NT2/D1 (cell line): ENCODE measurements at places on chromosomes 16 and 17.

- peak; percentile 33 for DNase-seq
Observed at GRCh38 chr17:40190197-40191021, 13.1 kb downstream of the RAPGEFL1 start.

DNA sequence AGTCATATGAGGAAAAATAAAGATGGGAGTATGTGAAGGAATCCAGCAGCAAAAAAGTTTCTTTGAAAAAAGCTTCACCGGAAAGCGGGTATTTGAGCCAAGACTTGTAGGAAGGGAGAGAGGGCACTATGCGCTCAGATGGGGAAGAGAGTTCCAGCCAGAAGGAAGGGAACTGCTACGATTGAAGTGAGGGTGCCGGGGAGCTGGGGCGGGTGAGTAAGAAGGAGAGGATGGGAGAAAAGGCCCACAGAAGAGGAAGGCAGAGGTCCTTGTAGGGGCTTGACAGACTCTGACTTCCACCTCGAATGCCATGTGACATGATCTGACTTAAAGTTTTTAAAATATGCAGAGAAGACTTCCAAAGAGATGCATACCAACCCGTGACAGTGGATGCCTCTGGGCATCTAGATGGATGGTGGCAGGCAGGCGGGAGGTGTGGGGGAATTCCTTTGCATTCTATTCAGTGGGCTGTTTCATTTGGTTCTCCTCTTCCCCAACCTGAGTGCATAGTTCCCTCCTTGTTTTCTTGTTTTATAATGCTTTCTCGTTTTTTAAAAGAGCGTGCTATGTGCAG lies 44.9 kb downstream of the CDRT4 start:
- DNase-seq = no peak

DNA sequence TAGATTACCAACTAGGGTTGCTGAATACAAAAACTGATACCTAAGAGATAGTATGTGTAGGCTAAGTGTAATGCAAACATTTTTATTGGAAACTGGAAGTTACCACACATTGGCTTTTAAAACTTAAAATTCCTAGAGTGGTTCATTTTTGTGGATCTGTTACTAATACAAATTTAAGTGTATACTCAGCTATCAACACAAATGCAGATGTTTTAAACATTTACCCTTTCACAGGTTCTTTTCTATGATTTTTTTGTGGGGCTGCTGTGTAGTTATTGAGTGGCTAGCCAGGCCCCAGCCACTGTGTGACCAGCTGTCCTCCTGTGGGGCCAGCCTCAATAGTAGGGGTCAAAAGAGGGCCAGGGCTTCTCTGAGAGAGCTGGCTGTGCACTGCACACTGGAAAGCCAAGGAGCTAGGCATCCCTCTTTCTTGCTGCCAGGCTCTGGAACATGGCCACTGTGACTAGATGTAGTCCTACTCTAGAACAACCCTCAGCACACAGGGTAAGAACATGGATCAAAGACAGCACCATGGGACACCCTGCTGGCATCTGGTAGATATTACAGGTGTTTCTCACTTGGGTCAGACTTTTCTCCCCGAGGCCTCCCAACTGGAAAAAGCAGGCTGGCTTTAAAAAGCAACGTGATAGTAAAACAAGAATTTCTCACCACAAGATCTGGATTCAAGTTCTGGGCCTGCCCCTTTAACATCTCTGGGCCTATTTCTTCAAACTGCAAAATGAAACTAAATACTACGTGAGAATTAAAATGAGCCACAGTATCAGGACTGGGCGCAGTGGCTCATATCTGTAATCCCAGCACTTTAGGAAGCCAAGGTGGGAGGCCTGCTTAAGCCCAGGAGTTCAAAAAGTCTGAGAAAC lies 7.3 kb upstream of the VEZF1 start:
- DNase-seq = no peak

DNA sequence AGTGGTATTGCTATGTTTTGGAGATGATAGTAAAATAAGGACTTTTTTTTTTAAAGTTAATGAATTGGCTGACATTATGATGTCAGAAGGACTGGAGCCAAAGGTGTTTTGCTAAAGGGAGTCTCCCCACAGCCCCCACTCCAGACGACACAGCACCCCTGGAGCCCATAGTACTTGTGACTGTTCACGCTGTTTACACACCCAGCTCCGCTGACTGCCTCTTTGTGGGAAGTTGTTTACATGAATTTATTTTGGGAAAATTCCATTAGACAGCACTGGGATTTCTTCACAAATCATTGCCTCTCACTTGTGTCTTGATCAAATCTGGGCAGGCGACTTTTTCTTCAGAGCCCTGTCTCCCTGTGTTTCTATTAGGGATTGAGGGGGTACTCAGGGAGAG lies 108.6 kb downstream of the C17orf67 start:
- DNase-seq = no peak

DNA sequence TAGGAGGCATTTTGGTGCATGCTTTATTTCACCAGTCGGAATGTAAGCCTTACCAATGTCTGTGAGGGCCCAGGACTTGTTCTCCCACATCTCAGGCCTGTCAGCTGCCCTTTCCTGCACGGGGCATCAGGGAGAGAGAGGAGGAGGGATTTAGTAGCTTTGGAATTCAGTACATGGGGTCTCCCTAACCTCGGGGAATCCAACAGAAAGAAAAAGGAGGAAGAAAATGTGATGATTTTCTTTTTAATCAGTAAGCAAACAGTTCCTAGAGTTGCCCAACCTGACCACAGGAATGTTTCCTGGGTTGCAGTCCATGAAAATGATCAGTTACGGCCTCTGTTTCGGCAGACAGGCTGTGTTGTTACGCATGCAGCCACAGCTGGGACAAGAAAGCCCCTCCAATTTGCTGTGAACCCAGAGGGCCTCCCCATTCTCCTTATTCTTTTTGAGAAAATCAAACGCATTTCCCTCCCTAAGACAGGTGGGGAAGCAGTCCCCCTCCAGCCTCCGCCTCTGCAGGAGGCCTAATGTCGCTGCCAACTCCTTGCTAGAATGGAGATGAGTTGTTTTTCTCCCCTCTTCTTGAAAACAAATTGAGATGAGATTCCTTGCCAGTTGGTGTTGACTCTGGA lies 53.1 kb upstream of the TANGO6 start:
- DNase-seq = no peak

- DNase-seq = no peak
Observed at GRCh38 chr17:74295625-74296547, 21.9 kb downstream of the DNAI2 start.

DNA sequence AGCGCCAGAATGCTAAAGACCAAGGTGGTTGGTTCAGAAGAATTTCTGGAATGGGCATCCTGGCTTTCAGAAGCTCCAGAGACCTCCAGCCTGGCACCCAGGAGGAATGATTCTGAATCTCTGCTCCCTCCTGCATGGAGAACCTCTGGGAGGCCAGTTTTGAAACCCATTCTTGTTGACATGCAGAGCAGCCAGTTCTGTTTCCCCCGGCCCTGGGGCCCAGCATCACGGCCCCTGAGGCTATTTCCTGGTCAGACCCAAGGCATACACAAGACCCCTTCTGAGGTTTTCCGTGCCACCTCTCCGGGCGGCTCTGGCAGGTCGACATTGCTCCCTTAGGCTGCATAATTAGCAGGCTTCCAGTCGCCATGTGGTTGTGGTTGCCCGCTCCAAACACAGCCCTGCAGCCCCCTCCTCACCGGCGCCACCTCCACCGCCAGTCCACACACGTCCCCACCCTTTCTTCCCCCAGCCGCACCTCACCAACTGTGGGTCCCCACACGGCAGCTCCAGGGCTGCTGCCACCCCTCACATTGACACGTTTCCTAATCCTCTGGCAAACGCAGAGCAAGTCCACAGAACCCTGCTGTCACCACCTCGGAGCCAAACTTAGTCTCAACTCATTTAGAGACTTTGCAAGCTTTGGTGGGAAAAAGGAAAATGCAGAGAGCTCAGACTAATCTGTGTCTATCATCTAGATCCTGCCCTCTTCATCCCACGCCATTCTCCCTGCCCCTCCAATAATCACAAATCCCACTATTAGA lies 367.1 kb downstream of the SOX9 start:
- no peak for DNase-seq

GRCh38 chr17:63419949-63420867 lies 25.9 kb downstream of the CYB561 start:
- no peak for DNase-seq

DNA sequence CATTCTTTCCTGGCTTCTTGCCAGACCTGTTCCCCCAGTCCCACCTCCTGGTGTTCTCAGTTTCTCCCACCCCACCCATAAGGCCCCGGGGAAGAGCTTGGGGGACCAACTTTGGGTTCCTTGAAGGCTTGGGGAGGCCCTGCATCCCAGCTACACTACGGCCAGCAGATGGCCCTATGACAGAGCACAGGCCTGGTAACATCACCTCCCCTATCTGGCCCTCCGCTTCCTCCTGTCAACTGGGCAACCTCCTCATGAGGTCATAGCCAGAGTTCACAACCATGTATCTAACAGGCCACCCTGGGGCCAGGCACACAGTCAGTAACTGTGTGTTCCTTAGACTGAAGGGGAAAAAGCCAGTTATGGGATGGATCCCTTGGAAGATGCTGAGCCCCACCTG lies 31.4 kb downstream of the MYO15A start:
- DNase-seq = no peak

DNA sequence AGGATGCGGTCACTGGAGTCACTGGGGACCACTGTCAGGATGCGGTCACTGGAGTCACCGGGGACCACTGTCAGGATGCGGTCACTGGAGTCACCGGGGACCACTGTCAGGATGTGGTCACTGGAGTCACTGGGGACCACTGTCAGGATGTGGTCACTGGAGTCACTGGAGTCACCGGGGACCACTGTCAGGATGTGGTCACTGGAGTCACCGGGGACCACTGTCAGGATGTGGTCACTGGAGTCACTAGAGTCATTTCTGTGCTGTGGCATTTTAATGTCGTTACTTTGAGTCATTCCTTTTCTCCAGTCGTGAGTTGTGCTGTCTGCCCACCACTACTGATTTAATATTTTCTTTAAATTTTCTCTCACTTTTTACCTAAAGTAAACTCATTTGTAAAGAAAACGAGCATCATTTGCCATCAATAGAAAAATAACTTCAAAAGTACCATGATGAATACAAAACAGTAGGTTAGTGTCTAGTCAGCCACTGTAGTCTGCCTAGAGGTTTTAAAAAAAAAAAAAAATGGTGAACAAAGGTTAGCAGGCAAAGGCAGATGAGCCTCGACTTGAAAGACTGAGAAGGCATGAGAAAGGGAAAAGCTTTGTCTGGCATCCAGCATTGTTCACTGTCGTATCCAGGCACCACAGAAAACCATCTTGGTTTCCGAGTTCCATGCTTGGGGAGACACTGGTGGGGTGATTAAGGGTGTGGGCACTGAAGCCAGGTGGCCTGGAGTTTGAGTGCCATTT lies 346.6 kb downstream of the SNX29 start:
- no peak for DNase-seq

DNA sequence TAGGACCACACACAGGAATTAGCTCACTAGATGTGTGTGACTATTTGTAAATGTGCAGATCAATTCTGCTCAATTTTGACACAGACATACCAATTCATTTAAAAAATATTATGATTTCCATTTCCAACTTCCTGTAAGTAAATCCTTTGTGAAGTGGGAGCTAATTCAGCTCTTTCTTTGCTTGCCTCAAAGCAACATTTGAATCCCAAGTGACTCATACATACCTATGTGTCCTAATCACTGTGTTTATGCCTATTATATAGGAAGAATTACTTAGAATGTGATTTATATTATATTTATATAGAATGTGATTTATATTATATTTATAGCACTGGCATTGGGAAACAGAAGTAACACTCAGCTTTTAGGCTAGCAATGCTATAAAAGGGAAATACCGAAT lies 195.9 kb upstream of the C17orf78 start:
- DNase-seq = no peak

- DNase-seq = no peak
Observed at GRCh38 chr16:70440009-70440692, 1.3 kb upstream of the ST3GAL2 start.

DNA sequence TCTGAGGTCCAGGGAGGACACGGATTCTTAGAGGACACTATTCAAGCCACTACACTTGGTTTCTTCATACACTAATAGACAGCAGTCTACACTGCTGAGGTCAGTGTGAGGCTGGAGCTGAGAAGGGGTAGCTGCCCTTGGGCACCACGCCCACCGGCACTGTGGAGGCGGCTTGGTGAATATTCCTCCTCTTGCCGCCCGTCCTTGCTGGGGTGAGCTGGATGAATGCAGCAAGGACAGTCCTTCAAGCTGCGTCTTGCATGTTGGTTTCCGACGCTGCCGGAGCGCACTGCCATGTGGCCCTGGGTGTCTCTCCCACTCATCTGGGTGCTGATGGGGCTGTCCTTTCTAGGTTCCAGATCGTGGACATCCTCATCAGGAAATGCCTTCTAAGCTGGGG lies 2.6 kb downstream of the ZNF205 start:
- no peak for DNase-seq

DNA sequence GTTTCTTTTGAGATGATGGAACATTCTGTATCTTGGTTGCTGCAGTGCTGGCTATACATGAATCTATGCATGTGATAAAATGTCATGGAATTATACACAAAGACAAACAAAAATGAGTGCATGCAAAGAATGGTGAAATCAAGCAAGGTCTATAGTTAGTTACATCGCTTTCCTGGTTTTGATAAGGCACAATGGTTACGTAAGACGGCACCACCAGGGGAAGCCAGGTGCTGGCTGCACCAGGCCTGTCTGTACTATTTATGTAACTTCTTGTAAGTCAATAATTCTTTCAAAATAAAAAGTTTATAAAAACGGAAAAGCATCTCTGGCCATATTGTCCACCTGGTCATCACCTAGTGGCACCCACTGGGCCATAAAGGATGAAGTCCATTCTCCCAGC lies 46.5 kb downstream of the ARHGAP27 start:
- no peak for DNase-seq

DNA sequence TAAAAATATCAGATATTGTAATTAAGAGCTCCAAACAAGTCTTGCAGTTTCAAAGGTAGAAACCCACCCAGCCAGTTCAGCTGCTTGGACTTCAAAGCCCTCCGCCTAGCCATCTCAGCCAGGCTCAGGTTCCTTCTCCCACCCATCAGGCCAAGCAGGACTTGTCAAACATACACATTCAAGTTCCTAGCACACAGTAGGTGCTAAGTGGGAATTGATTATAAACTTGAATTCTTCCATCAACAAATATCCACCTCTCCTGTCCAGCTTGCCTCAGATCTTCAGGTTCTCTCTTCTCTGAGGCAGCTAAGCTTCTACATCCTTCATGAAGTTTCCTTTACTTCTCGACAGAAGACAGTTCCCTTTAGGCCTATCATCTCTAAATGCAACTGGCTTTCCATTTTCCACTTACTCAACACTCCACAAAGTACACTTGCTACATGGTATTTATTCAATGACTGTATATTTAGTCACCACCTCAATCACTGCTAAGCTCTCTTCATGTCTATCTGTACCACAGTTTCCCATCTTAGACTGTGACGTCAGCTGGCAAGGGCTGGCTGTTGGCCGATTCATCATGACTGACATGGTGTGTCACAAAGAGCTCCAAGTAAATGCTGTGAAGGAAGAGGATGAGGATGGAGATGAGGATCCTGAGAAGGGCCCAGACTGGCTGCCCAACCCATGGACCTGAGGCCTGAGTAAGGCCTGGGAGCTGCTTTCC lies 13.3 kb upstream of the COG7 start:
- DNase-seq = no peak

- no peak for DNase-seq
Observed at GRCh38 chr17:3015890-3016289, 47.5 kb downstream of the OR1D5 start.

GRCh38 chr17:45794840-45795239 lies 10.7 kb downstream of the CRHR1 start:
- no peak for DNase-seq

- DNase-seq = no peak
Observed at GRCh38 chr17:27657620-27658019, 26.6 kb downstream of the LGALS9 start.
